ENCODE measurements at places on chromosomes 6 and 20.

DNA sequence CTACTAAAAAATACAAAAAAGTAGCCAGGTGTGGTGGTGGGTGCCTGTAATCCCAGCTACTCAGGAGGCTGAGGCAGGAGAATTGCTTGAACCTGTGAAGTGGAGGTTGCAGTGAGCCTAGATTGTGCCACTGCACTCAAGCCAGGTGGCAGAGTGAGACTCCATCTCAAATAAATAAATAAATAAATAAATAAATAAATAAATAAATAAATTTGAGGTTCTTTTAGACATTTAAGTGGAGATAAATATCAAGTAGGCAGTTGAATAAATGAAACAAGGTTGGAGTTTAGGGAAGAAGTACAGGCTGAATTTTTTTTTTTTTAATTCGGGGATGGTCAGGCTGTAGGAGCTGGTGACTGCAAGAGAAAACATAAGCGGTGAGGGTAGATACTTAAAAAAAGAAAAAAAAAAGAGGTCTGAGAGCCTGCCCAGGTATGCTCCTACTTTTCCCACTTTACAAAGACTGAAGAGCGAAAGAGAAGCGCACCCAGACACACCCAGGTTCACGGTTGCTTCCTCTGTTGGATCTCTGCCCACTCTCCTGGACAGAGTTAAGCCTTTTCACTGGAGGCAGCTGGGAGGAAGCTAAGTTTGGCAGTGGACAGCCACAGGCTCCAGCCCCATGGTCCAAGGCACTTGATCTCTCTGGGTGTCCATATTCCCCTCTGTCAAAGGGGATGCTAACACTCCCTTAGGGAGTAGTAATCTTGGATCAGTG is 100.9 kb upstream of the PRDM1 start:
- no peak for DNase-seq

- DNase-seq = no peak
These were observed 167.8 kb downstream of the JARID2 start for GRCh38 chr6:15413466-15414234.

DNA sequence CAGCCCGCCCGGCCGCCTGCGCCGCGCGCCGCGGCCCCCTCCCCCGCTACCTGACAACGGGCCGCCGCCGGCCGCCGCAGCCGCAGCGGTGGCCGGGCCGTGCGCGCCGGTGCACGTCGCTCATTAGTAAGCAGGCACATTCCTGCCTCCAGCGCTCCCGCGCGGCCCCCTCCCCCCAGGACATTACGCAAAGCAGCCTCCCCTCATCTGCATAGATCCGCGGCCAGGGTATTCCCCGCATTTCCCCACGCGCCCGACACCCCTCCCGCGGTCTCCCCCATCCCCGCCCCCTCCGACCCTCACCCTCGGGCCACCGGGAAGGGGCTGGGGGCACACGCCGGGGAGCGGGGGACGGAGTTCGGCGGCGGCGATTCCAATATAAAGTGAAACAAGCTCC is at the start of gene HIVEP2:
HIVEP2 (minus strand) TSS at position 128 of the 397 bp plus-strand sequence. CDS start 170,438 bp downstream, outside the sequence.
- peak; percentile 64 for DNase-seq

DNA sequence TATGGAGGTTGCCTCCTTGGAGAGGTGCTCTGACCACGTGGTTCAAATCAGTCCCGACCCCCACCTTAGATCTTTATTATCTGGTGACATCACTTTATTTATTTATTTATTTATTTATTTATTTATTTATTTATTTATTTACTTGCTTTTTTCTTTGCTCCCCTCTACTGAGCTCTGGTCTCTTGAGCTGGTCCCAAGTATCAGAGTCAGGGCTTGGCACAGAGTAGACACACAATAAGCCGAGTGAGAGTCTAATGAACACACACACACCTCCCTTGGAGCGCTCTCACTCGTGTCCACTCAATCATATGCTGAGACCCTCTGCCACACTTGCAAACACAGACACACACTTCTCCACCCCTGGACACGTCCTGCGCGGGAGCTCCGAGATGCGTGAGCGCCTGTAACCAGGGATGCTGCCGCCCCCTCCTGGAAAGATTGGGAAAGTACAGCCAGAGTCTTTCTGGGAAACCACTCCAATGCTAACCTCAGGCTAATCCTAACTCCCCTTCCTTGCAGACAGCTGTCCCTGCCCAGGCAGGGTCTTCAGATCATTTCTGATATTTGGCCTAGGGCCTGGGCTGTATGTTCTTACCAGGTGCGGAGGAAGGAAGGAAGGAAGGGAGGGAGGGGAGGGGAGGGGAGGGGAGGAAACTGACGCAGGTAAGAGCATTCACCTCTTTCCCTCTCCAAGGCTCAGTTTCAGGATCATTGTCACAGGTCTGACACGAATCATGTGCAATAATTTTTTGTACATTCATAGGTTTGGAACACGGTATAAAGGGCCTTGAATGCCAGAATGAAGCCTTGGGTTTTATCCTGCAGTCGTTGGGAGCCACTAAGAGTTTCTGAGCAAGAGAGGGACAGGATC is 70.9 kb downstream of the STK35 start:
- peak; percentile 42 for DNase-seq

- DNase-seq = no peak
These were observed 42.2 kb downstream of the RIOK1 start for GRCh38 chr6:7431674-7432390.

GRCh38 chr6:108543175-108543940 is 17.4 kb upstream of the FOXO3 start:
- DNase-seq = no peak

DNA sequence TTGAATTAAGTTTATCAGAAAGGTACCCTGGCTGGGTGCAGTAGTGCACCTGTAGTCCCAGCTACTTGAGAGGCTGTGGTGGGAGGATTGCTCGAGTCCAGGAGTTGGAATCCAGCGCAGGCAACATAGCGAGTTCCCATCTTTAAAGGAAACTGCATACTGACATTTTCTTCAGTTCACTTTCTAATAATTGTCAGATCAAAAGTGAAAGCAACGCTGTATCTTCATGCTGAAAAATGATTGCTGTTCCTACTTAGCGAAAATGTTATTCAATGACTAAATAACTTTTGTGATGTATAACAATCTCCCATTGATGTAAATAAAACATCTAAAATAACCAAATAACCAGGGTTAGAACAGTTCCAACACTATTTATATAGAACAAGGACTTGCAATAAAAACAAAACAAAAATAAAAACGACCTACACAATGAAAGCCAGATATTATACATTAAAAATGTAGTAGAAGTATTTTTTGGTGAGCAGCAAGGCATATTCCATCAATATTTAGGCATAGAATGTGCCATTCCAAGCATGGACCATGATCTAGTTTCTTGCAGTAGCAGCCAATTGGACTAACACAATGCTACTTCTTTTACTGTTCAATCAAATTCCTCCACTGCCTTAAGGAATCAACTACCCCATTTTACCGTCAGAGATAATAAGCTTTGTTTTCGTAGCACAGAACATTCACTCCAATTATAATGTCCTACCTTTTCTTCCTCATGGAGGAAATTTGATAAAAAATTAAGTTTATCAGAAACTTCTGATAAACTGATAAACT is 1.5 kb downstream of the LATS1 start:
- no peak for DNase-seq

DNA sequence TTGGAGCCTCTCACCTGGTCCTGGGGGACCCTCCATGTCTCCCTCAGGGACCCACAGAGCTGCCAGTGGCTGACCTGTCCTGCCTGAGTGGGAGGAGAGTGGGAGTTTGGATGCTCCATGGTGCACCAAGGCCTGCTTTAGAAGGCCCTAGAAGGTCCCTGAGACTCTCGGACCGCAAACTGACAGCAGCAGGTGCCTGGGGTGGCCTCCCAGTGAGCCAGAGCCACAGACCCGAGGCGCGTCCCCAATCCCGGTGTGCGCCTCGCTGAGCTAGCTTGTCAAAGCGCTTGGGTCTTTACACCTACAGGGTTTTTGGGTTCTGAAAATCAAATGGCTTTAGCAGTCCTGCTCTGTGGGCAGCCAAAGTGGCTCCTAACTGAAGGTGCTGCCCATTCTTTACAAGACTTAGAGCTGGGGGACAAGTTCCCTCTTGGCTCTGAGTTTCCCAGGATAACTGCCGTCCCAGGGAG is 4.9 kb downstream of the MYT1 start:
- no peak for DNase-seq

GRCh38 chr6:20319520-20320357 is 81.9 kb upstream of the E2F3 start:
- DNase-seq = no peak

- peak; percentile 25 for DNase-seq
These were observed 150.4 kb upstream of the BMP5 start for GRCh38 chr6:56025795-56026194.

DNA sequence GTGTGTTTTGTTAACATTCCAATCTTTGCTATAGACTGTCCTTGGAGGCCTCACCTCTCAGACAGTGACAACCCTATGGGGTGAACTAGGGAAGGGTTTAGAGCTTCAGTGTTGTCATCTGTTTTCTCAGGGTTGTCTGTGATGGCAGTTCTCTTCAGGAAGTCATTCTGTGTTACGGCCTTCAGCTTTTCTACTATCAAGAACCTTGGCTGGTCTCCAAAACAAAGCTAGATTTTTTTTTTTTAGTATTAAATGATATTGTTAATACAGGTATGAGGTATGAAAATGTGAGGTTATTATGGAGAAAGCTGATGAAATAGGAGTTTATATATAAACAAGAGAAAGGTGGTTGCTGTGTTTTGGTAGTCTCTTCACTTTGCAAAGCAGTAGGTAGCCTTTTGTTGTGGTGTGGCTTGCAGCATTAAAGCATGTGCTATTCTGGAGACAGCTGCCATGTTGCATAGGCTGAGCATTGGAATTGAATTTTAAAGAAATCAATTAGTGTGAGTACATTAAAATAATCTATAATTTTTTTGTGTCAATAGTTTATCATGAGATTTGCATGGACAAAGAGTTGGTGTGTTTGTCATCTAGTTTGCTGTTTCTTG is 162.6 kb downstream of the CARMIL1 start:
- DNase-seq = no peak

- DNase-seq = no peak
These were observed 7.2 kb downstream of the CST7 start for GRCh38 chr20:24956001-24956841.

- DNase-seq = no peak
These were observed 1.5 kb downstream of the LEMD2 start for GRCh38 chr6:33787346-33787953.

DNA sequence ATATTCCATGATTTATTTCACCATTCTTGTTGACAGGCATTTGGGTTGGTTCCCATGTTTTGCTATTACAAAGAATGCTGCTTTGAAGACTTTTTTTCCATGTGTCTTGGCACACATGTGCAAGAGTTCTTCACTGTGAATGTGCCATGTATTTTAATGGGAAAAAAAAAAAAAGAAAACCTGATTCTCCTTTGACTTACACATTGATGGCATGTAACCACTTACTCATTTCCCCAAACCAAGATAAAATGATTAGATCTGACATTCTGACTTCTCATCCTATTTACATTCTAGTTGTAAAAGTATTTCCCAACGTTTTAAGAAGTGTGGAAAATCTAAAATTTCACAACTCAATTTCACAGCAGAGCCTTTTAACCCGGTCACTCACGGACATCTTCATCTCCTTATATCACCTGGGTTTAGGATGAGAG is 4.4 kb downstream of the CAP2 start:
- DNase-seq = no peak

DNA sequence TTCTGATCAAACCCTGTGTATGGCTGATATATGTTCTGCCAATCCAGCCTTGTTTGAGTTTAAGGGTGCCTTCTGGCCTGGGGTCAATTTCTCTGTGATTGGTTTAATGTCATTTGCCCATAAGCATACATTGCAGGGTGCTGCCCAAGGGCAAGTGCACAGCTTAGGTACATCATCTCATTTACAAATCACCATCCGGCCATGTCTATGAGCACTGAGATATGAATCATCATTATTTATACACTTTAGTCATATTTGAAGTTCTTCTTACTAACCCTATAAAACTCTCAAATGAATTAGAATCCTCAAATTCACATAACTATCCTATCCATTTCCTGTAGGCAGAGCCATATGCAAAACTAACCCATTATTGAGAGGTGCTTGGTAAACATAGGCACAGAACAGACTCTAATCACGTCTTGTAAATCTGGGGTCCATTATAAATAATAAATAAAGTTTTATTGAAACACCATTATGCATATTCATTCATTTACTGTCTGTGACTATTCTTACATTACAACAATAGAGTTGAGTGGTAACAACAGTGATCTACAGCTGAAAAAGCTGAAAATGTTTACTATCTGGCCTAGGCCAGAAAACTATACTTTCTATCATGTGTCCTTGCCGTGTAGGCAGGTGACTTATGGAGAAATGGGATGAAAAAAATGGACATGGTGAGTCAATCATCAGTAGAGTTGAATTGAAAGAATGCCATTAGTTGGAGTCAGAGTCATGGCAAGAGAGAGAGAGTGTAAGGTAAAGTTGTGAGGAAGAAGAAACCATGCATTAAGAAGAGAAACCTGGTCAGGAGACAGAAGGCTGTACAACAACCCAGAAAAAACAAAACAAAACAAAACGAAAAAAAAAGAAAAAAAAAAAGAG is 25.0 kb downstream of the KCNQ5 start:
- DNase-seq = no peak

DNA sequence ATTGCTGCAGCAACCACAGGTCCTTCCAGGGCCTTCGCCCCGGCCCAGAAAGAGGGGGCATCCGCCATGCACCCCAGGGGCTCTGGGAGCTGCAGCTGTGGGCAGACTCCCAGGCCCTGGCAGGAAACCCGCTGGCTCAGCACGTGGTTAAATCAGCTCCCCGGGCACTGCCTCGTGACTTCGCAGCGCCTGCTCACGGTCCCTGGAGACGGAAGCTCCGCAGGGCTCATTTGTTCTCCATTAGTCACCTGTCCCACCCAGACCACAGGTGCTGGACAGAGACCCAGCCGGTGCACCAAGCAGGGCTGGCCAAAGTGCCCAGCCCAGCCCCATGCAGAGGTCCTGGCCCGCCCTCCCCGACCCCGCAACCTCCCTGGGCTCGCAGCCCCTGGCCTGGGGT is 14.7 kb downstream of the KCNQ2 start:
- no peak for DNase-seq

- DNase-seq = no peak
These were observed 97.5 kb downstream of the ZMYND8 start for GRCh38 chr20:47258745-47259695.

- no peak for DNase-seq
These were observed 21.7 kb downstream of the MYB start for GRCh38 chr6:135202836-135203235.

- DNase-seq = no peak
These were observed 55.9 kb downstream of the MAP3K5 start for GRCh38 chr6:136736281-136736960.

DNA sequence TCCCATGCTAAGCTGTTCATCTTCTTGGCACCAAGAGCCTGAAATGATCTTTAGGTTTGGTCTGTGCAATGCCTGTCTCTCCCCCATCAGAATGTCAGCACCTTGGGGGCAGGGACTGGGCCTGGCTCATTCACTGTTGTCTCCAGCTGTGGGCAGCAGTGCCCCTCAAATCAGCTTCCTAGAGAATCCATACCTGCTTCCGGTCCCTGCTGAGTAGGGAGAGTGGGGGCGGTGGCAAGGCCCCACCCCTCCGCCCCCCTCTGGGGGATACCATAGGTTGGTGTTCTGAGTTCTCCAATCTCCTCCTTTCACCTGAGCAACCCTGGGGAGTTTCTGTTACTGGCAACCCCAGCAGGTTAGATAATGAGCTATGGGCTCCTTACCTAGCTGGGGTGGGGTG is 19.2 kb upstream of the SPDEF start:
- no peak for DNase-seq

- DNase-seq = no peak
These were observed 102.2 kb downstream of the DACT2 start for GRCh38 chr6:168217216-168217879.
